ENCODE measurements at places on chromosomes 7 and 10.

DNA sequence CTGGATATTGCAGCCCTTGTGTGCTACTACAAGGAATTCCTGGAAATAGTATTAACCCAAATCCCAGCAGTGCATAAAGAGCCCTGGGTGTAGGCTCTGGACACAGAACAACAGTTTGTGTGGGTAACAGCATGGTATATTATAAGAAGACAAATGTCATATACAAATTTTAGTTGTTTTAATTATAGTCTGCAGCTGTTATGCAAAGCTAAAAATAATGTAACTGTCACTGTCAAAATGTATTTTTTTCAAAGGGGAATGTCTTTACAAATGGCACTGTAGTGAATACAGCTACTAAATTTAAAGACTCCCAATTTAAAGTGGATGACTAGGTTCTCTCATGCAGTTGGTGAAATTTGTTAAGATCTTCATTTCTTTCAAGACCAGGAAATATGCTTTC lies 339.0 kb downstream of the GPR37 start:
- DNase-seq = no peak

- no peak for DNase-seq
These were observed 17.6 kb upstream of the DDIT4 start for GRCh38 chr10:72255977-72256729.

DNA sequence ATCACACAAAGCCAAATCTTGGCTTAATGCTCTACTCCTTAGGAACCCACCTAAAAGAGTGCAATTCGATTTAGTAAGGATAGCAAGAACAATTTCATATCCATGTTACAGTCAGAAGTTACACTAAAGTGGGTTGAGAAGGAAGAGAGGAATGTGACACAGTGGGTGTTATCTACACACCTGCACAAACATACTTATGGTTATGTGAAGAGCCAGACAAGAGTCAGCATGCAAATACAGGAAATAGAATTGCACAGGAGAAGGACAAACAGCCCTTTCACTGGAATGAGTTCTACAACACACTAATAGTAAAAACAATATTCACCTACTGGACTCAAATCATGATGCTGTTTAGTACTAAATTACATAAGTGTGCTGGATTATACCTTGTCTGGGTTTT lies 262.8 kb downstream of the DGKB start:
- no peak for DNase-seq

- DNase-seq = no peak
These were observed 1326.4 kb upstream of the SORCS1 start for GRCh38 chr10:108490944-108491343.

DNA sequence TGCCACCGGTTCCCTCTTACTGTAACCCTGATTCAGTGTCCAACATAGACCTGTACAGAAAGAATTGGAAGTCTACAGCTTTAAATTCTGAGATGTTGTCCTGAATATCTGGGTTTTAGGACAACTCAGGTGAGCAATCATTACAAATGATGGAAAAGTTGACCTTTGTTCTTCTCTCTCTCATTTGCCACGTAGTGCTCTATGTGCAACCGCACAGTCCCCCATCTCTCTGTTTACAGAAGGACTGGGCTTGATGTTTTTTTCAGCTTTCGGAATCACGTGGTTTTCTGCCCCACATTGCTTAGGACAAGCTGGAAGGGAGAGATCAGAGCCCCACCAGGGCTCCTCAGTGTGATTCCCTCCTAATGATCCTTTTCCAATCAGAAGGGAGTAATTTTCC lies 22.2 kb downstream of the NEUROD6 start:
- no peak for DNase-seq

DNA sequence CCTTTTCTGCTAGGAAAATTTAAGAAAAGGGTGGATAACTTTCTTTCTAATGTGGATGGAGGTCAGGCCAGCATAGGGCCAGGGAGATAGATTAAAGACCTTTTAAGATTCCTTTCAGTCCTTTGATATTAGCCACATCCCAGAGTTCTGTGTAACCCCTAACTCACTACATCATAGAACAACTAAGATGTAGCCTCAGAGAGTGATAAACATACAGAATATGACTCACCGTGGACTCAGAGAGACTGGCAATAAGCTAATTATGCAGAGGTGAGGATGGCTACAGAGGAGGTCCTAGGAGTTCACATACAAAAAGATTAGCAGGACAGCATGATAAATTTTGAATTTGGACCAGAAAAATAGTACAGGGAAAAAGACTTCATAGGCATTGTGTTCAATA lies 141.0 kb downstream of the AOAH start:
- DNase-seq = no peak
